ENCODE measurements at places on chromosomes 4 and X. TPM values are rescaled to one million over a fixed set of nuclear protein-coding genes. Genes with fewer than 3 reads are reported as not detected.

The CLTRN gene
- total RNA-seq = not detected

The ARAF gene
- total RNA-seq = 87.1 TPM

- H3K27ac ChIP-seq = peak overlapping the region; percentile 95
- H3K36me3 ChIP-seq = no peaks in the 10 kb centered on the region
- H3K4me1 ChIP-seq = peaks cover 27% of the 10 kb centered on the region
- no peaks in the 10 kb centered on the region for H3K27me3 ChIP-seq
Measured at GRCh38 chrX:49166914-49167739, 4.6 kb downstream of the MAGIX start.

DNA sequence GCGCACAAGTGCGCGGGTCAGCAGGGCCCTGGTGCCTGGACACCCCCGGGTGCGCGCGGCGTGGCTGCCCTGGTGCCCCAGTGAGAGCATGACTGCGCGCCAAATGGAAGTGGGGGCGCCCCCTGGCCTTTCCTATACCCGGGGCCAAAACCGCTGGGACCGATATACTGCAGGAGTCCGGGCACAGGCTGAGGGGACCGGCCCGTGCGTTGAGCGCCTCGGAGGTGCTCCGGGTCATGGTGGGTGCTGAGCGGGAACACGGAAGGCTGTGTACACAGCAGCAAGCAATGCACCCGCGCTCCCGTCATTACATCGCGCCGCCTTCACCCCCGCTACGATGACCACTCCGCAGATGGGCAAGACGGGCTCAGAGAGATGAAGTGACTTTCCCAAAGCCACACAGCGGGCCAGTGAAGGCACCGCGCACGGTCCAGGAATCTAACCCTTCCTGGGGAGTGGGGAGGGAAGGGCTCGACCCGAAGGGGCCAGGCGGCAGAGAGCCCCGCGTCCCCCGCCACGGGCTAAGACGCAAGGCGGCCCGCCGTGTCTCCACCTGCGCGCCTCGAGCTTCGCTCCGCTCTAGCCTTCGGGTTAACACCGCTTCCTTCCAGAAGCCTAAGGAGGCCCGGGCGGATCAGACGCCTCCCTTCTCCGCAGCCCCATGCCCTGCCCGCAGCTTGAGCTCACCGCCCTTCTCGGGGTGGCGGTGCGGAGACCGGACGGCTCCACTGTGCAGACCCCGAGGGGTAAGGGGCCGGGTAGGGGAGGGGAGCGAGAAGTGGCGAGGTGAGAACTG, 11.3 kb downstream of the HMX1 start:
- DNase-seq = no peak
- H3K27me3 ChIP-seq = peaks cover 32% of the 10 kb centered on the region
- peaks cover 11% of the 10 kb centered on the region for H3K4me1 ChIP-seq
- H3K4me3 ChIP-seq = no peak overlapping the region
- H3K36me3 ChIP-seq = peaks cover 6% of the 10 kb centered on the region

DNA sequence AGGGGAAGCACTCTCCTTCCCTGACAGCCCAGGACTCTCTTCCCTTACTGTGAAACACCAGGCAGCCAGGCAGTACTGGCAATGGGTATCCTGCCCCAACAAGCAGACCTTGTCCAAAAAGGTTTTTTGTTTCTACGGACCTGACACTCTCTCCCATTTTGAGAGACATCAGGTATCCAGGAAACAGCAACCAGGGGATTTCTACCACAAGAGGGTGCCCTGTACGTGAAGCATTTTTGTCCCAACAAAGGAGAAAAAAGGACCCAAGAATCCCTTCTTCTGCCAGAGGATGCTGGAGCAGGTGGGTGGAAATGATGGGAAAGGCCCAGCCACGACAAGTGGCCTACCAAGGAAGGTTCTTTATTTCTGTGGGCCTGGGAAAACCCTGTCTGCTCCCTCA, 65.7 kb upstream of the FGF13 start:
- no peak overlapping the region for H3K27ac ChIP-seq
- no peaks in the 10 kb centered on the region for H3K4me1 ChIP-seq
- no peak overlapping the region for H3K4me3 ChIP-seq

- H3K4me3 ChIP-seq = peak within 1 kb of the TSS; percentile 7
- DNase-seq = no peak
- no peaks in the 10 kb centered on the region for H3K36me3 ChIP-seq
- no peak within 1 kb of the TSS for H3K27ac ChIP-seq
- H3K4me1 ChIP-seq = peaks cover 6% of the 10 kb centered on the region
Measured at GRCh38 chr4:70721747-70722146, at the start of gene RUFY3. RUFY3 (plus strand) TSS chr4:70721964; CDS start chr4:70722574, 610 bp downstream.

DNA sequence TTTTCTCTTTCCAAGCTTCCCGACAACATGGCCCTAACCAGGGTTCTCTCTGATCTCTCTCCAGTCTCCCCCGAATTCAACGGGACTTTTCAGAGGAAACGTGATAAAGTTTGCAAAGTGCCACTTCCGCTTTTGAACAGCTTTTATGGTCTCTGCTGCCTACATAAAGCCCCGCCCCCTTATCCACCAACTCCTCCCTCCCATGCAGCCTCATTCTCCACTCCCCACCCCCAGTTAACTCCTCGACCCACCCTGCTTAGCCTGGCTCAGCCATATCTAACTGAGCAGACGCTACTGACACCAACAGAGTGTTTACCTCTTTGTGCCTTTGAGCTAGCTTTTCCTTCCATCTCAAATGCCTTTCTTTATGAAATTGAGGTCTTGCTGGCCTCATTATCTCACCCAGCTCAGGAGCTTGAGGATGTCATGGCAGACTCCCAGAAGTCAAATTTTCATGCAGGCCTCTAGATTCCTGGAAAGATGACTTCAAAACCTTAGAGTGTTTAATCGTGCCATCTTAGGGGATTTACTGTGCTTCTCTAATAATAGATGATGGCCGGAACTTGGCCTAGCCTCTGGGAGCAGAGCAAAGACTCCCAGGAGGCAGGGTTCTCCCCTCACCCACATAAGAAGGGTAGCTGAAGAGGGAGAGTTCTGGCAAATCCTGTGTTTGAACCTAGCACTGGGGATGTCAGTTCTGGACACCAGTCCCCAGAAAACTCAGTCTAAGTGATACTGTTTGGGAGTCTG, 606.0 kb downstream of the BCOR start:
- peak overlapping the region; percentile 78 for H3K27ac ChIP-seq
- peaks cover 5% of the 10 kb centered on the region for H3K27me3 ChIP-seq
- peak overlapping the region; percentile 47 for H3K4me3 ChIP-seq
- no peak for DNase-seq

DNA sequence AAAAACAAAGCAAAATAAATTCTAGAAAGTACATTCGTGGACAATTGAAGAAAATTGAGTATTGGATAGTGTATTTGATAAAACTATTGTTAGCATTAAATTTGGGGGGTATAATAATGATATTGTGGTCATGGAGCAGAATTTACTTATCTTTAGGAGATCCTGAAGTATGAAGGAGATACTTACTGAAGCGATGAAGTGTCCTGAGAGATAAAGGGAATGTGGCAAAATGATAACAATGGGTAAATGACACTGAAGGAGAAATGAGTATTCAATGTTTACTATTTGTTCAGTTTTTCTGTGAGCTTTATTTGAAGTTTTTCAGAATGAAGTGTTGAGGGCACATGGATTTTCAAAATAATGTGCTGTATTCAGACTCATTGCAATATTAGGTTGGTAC, 30.0 kb upstream of the BLTP1 start:
- peaks cover 10% of the 10 kb centered on the region for H3K4me1 ChIP-seq
- H3K36me3 ChIP-seq = peaks cover 18% of the 10 kb centered on the region
- H3K4me3 ChIP-seq = no peak overlapping the region
- DNase-seq = no peak
- no peaks in the 10 kb centered on the region for H3K27me3 ChIP-seq

DNA sequence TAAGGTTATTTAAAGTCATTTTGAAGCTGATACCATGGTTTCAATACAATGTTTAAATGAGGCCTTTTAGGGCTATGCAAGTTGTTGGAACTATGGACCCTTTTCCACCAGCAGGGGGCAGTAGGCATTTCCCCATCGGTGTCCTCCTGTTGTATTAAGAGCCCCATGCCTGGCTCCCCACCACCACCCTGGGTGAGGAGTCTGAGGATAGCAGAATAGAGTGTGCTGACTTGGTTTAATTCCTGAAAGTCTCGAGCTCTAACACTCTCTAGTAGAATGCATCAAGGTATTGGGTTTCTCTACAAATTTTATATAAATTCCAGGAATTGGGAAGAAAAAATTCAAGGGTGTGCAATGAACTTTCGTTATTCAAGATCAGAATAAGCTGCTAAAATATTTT, 234.8 kb upstream of the JADE1 start:
- no peak overlapping the region for H3K4me3 ChIP-seq
- H3K27ac ChIP-seq = no peak overlapping the region
- H3K27me3 ChIP-seq = peaks cover 17% of the 10 kb centered on the region
- no peaks in the 10 kb centered on the region for H3K36me3 ChIP-seq
- no peak for DNase-seq
- no peaks in the 10 kb centered on the region for H3K4me1 ChIP-seq
